ENCODE measurements at places on chromosomes 5 and 9.

- peak; percentile 29 for DNase-seq
Measured at GRCh38 chr5:77828445-77828844, 52.3 kb upstream of the TBCA start.

- DNase-seq = no peak
Measured at GRCh38 chr9:6575324-6576034, 70.0 kb downstream of the GLDC start.

GRCh38 chr9:17800418-17800817 is 221.6 kb downstream of the SH3GL2 start:
- DNase-seq = no peak

GRCh38 chr9:4986296-4986695 is 1.2 kb downstream of the JAK2 start:
- DNase-seq = no peak

- DNase-seq = no peak
Measured at GRCh38 chr5:116573702-116574366, 789 bp downstream of the SEMA6A start.

DNA sequence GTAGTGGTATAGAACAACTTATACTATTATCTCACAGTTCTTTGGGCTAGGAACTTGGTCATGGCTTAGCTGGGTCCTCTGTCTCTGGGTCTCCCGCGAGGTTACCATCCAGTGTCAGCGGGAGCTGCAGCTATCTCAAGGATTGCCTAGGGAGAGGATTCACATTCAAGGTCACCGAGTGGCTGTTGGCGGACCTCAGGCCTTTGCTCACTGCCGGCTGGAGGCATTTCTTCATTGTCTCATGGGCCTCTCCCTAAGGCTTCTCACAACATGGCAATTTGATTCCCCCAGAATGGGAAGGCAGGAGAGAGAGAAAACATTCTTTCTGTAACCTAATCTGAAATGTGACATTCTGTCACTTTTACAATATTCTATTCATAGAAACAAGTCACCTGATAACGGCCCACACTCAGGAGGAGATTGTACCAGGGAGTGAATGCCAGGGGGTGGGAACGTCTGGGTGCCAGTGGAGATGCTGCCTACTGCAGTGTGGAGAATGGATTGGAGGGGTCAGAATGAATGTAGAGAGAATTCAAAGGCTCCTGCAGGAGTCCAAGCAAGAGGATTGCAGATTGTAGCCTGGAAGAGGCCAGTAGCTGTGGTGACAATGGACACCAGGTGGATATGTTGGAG is 29.5 kb upstream of the ANKRD18A start:
- no peak for DNase-seq

- peak; percentile 77 for DNase-seq
Measured at GRCh38 chr9:129726322-129727160, 26.3 kb downstream of the PTGES start.

Measured in HCEC 1CT (cell line).